T-helper 22 cell (primary cell): ENCODE measurements at places on chromosomes 12 and 14.

GRCh38 chr12:14454098-14454907 is 88.8 kb downstream of the ATF7IP start:
- no peak for DNase-seq

- DNase-seq, result no peak
Measured at GRCh38 chr14:76774821-76775694, 13.8 kb downstream of the VASH1 start.

- no peak for DNase-seq
Measured at GRCh38 chr14:43894534-43894933, 612.5 kb downstream of the FSCB start.

GRCh38 chr12:10554228-10554755 is 48.6 kb downstream of the EIF2S3B start:
- no peak for DNase-seq

DNA sequence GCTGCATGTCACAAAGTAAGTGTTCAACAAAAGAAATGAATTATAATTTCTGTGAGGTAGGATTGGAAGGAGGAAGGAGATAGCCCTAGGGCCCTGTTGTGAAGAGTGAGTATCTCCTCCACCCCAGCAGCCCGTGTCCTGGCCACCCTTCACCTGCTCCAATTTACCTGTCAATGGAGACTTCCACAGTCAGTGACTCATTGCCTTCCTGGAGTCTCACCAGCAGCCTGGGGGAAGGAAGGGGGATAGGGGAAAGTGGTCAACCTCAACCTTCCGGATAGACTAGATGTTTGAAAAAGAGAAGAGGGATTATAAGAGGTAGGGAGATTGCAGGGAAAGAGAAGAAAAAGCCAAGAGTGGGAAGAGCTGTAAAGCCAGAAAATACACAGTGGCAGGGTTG is 9.2 kb downstream of the STAT2 start:
- no peak for DNase-seq

GRCh38 chr12:6215932-6216494 is 15.8 kb downstream of the CD9 start:
- DNase-seq, result no peak
